ENCODE measurements at places on chromosomes 5 and 9. TPM values are rescaled to one million over a fixed set of nuclear protein-coding genes. Genes with fewer than 3 reads are reported as not detected.

DNA sequence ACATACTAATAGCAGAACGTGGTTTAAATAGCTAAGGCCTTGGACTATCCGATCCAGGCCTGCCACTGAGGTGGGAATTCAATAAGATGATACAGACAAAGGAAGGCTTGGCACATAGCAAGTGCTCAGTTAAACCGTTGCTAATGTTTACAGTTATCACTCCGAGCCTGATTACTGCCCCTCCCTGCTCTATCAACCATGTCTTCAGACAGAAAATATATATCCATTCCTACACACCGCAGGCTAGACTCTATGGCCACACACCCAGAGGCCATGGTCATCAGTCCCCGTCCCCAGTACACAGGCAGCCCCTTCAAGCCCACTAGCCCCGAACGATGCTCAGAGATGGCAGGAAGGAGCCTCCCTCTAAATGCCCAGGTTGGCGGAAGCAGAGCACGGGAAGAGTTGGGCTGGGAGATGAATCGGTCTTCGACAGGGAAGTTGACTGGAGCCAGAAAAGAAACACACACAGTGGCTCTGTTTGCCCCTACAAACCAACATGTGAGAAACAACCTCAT is 49.7 kb upstream of the STXBP1 start:
- no peak for ATAC-seq

GRCh38 chr5:157312492-157312891 is 46.6 kb downstream of the CYFIP2 start:
- peak; percentile 96 for ATAC-seq

- no peak for ATAC-seq
These were observed 16.7 kb downstream of the C9orf50 start for GRCh38 chr9:129604056-129604765.

- ATAC-seq, result peak; percentile 63
These were observed 24.6 kb downstream of the NR2F1 start for GRCh38 chr5:93607367-93608258.

DNA sequence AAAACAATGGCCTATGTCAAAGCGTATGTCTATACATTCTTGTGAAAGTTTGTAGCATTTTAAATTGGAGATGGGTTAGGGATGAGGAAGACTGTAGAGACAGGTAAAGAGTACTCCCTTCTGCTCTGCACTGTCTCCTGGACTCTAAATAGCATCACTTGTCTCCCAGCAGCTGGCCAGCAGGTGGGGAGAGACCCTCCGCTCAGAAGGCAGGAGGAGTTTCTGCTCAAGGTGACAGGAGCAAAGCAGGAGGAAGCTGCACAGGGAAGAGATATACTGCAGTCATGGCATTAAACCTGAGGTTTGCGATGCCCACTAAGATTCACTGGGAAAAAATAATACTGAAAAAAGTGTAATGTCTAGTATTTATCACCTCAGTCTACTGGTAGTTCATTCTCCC is 10.7 kb upstream of the ASTN2 start:
- no peak for ATAC-seq

DNA sequence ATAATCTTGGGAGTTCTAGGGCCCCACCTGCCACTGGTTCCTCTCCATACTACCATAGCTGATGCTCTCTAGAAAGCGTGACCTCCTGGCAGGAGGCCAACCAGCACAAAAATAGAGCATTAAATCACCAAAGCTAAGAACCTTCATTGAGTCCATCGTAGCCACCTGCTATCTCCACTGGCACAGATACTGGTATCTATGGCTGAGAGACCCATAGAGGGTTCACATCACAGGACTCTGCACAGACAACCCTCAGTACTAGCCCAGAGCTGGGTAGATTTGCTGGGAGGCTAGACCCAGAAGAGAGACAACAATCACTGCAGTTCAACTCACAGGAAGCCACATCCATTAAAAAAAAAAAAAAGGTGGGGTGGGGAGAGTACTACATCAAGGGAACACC is 509.1 kb downstream of the DTWD2 start:
- ATAC-seq, result no peak

- no peak for ATAC-seq
These were observed 14.2 kb upstream of the MACIR start for GRCh38 chr5:103244398-103244797.

DNA sequence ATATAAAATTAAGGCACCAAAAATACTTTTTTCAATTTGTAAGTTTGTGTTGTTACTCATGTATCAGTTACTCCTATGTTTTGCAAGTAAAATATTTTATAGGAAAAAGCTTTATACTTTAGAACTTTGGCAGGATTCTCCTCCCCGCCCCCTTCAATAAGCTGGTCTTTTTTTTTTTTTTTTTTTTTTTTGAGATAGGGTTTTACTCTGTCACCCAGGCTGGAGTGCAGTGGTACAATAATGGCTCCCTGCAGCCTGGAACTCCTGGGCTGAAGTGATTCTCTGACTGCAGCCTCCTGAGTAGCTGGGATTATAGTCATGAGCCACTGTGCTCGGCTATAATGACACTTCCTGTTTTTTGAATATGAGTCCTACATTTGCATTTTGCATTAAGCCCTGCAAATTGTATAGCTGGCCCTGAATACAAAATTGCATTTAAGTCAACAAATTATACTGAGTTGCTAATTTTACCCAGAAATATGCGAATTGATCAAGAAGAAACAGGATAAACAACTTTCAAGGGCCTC is 192.9 kb downstream of the PIK3R1 start:
- ATAC-seq, result no peak

Gene GCNT4
- 0.91 TPM for total RNA-seq

Gene HTR1A
- total RNA-seq, result not detected

Gene RASGRF2
- 6.8 TPM for total RNA-seq

- no peak for ATAC-seq
These were observed 19.8 kb upstream of the ALDH1A1 start for GRCh38 chr9:72972636-72973035.

DNA sequence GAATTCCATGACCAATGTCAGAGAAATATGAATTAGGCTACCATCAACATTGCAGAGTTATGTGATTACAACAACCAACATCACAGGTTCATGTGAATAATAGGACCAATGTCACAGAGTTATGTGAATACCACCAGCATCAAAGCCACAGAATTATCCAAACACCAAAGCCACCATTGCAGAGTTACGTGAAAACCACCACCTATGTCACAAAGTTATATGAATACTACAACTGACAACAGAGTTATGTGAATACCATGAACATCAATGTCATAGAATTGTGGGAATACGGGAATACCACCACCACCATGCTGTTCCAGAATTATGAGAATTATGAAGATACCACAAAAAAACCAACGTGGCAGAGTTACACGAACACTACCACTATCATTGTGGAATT is 64.8 kb downstream of the SHC3 start:
- no peak for ATAC-seq

DNA sequence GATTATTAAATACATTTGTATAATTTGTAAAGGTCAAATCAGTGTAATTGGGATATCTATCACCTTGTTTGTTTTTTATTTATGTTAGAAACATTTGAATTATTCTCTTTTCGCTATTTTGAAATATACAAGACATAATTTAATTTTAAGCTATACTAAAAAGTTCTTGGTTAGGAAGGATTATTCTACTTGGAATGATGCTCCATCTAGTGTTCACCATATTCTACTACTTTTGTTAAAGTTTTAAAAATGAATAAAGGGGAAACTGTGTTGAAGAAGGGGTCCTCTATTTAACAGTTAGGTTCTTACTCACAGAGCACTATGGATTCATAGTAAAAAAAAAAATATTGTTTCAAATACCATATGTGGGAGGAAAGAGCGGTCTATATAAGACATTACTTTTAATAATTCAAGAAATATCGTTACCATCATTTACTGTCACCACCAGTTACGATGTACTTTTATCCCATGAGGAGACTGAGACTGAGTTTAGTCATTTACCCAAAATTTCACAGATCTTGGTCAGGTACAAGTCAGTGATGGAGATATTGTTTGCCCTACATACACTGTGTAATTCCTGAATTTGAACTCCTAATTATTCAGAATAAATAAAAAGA is 6.3 kb upstream of the STOM start:
- ATAC-seq, result no peak

DNA sequence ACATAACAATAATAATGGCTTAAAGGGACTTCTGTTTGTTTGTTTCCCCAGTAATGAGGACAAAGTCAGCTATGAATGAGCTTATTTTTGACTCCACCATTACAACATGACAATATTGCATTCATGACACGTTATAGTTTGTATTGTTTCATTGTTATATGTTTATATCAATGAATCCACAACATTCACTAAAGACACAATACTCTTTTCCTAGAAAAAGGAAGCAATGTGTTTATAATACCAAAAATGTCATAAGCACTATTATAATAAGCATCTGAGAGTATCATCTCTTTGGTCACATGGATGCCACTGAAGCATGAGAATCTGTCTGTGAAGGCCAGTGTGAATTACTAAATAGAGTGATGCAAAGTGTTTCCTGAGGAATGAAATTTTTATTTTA is 1026.9 kb upstream of the C9orf72 start:
- no peak for ATAC-seq

- ATAC-seq, result no peak
These were observed 34.1 kb downstream of the PAPPA start for GRCh38 chr9:116187570-116188170.

Gene GFPT2
- total RNA-seq, result 0.37 TPM

DNA sequence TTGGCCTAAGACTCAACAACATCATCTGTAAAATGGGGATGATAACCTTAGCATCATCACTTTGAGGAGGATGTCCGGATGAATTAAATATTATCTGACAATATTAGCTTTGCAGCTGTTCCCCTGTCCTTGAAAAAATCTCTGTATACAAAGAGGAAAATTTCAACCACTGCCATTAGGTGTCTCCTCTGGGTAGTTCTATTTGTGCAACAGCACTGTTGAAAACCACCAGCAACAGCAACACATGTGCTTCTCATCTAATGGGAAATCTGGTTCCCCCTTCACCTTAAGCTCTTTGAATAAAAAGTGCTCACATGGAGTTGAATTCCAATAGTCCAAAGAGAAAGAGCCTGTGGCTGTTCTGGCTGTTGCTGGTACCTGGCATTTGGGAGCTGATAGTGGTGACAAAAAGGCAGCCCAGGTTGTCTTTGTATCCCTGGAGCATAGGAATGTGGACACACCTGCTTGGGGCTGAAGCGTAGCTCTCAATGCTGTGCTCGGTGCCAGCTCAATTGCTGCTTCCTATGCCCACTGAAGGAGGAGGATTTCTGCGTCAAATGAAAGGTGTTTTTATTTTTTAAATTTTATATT is 322.1 kb upstream of the MSX2 start:
- ATAC-seq, result no peak

GRCh38 chr5:12920527-12920926 is 1016.3 kb upstream of the CTNND2 start:
- no peak for ATAC-seq

Gene FGFR4
- total RNA-seq, result 1.7 TPM

DNA sequence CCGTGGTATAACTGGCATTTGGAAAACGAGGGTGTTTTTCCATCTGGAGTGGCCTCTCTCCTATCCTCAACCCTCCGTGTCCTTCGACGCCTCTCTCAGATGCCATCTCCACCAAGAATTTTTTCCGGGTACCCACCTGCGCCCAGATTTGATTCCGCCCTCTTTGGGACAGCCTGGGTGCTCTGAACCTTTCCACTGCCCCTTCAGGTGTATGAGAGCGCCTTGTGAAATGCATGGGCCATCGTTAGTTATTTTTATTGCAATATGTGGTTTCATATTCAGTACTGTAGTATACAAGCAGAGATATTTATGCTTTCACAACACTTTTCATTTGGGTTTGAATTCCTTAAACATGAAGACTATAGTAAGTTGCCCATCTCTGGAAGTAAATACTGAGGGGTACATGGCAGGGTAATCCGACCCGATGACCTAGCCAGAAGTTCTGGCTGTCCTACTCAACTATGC is 78.2 kb upstream of the IFNE start:
- no peak for ATAC-seq

Gene PCDHA7
- total RNA-seq, result not detected

DNA sequence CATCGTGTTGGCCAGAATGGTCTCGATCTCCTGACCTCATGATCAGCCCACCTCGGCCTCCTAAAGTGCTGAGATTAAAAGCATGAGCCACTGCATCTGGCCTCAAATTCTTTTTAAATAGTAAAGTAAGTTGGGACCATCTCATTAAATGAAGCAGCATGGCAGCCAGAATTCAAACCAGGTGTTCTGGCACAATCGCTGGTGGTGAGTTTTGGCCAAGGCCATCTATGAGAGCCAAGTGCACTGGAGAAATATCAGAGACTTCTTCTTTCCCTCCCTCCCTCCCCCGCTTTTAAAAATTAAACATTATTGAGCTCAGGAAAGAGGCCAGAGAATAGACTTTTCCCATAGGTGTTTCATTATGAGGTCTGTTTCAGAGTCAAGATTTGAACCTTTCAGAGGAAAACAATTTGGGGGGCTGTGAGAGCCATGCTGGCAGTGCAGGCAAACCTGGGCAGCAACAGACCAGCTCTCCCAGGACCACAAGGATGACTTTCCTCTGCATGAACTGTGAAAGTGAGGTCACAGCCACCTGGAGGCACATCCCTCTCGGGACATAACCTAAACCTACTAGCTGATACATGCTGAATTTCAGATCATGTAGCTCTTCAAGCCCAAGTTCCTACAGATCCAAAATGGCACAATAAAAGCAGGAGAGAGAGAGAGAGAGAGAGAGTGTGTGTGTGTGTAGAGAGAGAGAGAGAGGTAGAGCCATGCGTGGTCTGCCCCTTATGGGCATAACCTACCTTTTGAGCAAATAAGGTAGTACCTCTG is 94.6 kb upstream of the DMRT1 start:
- ATAC-seq, result no peak

Gene PALM2AKAP2
- total RNA-seq, result 1.5 TPM

- no peak for ATAC-seq
These were observed 16.1 kb upstream of the RAI14 start for GRCh38 chr5:34639852-34640626.

- no peak for ATAC-seq
These were observed 180.5 kb downstream of the PIK3R1 start for GRCh38 chr5:68395926-68396511.

Gene CFAP77
- not detected for total RNA-seq

Gene RGS7BP
- total RNA-seq, result not detected

GRCh38 chr5:140249536-140249935 is 53.4 kb downstream of the PFDN1 start:
- ATAC-seq, result no peak

Gene CDH12
- not detected for total RNA-seq

Gene C8G
- 3.1 TPM for total RNA-seq

- no peak for ATAC-seq
These were observed 1047.6 kb upstream of the ACO1 start for GRCh38 chr9:31336841-31337240.

Gene PCDHA4
- not detected for total RNA-seq

GRCh38 chr5:152933056-152933455 is 528.0 kb upstream of the NMUR2 start:
- no peak for ATAC-seq

GRCh38 chr5:2740051-2740875 is 11.2 kb downstream of the IRX2 start:
- ATAC-seq, result no peak

Gene PLPP6
- total RNA-seq, result 2.8 TPM

- no peak for ATAC-seq
These were observed 376.9 kb downstream of the DTWD2 start for GRCh38 chr5:118611332-118611945.

Data from activated T-helper 17 cell treated with anti-CD3 and anti-CD28 coated beads, Interleukin-2, amount 50 U/mL, for 72 hours (primary cell).